ENCODE measurements at places on chromosomes 4 and X.

DNA sequence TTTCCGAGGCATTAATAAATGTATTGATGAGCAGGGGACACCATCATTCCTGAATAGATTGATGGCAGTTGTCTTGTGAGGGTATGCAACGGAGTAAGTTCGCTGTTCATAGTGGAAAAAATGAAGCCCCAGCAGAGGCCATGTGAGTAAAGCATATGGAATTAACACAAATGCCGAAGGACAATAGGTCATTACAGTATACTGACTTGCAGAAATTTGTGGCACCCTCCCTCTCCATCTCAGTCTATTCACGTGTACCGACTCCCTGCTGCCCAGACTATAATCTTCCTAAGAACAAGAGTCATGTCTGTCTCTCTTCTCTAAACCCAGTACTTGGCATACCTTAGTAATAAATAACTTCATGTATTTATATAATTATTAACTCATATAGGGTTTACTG is 47.1 kb upstream of the PCDH10 start:
- no peak for DNase-seq

GRCh38 chr4:188005561-188005960 is 10.0 kb downstream of the ZFP42 start:
- no peak for DNase-seq

DNA sequence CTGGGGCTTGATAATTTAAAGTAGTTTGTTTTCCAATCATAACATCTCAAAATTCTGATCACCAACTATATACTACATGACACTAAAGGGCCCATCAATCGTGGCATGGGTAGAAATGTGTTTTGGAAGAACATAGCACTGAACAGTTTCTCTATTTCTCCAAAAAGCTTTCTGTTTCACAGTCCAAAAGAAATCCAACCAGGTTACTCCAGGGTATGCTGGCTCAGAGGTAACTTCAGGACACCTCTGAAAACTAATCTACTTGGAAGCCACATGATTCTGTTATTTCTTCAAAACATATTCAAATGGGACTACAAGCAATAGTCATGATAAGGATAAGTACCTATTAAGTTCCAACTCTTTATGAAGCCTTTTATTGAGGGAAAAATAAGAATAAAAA is 8.3 kb downstream of the PHKA1 start:
- DNase-seq: no peak

GRCh38 chr4:165364452-165365080 is 14.2 kb upstream of the CPE start:
- DNase-seq: peak; percentile 65

- no peak for DNase-seq
These were observed 639.6 kb downstream of the ARAP2 start for GRCh38 chr4:35604724-35605123.

- DNase-seq: peak; percentile 13
These were observed 25.0 kb upstream of the SHROOM4 start for GRCh38 chrX:50838820-50839600.

GRCh38 chr4:136900696-136901095 is 631.6 kb downstream of the PCDH18 start:
- peak; percentile 34 for DNase-seq

DNA sequence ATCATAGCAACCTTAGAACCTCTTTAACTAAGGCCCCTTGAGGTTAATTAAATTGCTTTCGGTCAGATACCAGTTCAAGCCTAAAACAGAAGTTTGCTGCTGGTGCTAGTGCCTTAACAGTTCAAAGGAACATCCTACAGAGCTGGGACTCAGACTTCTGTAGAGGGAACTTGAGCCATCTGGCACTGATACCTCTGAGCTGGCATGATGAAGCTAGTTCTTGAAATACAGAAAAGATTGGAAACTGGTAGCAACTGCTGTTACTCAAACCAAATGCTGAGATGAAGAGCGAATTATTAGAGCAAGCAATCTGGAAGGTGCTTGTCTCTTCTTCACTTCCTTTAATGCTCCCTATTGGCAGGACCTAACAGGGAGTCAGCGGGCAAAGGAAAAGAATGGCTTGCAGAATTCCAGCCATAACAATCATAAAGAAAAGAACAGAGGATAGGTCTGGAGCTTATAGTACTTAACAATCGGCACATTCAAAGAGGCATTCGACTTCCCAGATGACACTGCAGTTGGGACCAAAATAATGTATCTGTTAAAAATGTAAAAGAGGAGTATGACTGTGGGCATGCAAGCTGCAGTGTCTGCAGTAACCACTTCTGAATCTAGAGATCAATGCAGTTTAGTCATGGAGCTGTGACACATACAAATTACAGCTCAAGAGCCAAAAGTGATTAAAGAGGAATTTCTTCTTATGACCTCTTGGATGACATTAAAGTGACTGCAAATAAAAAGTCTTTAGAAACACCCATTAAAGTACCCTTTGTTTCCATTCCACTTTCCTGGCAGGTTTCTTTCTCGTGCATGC is 298.9 kb downstream of the PDGFC start:
- DNase-seq: peak; percentile 37

GRCh38 chrX:151852294-151852693 is 60.4 kb upstream of the MAGEA4 start:
- no peak for DNase-seq

DNA sequence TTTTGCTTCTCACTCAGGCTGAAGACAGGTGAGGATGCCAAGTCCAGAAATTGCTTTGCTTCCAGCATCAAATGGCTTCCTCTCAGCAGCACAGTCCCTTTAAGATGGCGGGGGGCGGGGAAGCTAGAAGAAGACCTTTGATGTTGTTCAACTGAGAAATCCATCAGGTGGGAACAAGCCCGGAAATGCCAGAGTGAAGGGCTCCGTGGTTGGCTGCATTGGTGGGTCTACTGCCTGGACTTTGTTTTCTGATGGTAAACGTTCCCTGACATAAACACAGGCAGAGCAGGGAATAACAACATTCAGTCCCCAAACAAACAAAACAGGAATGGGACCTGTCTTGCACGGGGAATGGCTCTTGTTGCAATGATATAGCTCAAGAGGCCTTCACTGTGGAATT is 37.3 kb downstream of the APLN start:
- no peak for DNase-seq

DNA sequence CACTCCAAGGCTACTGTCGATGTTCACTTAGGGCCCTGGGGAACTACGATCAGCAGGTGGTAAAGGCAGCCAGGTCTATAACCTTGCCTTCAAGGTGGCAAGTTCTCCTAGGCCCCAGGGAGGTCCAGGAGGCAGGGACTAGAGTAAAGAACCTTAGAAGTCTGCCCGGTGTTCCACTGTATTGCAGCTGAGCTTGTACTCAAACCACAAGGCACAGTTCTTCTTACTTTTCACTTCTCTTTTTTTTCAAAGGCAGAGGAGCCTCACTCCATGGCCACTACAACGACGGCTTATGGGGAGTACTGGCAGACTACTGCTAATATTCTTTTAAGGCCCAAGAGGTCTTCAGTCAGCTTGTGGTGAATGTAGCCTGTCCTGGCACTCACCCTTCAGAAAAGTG is 78.8 kb upstream of the GPR174 start:
- DNase-seq: no peak

- DNase-seq: no peak
These were observed 687 bp downstream of the CDK16 start for GRCh38 chrX:47218920-47219815.

- DNase-seq: no peak
These were observed 130.8 kb upstream of the NPY2R start for GRCh38 chr4:155077452-155078229.

DNA sequence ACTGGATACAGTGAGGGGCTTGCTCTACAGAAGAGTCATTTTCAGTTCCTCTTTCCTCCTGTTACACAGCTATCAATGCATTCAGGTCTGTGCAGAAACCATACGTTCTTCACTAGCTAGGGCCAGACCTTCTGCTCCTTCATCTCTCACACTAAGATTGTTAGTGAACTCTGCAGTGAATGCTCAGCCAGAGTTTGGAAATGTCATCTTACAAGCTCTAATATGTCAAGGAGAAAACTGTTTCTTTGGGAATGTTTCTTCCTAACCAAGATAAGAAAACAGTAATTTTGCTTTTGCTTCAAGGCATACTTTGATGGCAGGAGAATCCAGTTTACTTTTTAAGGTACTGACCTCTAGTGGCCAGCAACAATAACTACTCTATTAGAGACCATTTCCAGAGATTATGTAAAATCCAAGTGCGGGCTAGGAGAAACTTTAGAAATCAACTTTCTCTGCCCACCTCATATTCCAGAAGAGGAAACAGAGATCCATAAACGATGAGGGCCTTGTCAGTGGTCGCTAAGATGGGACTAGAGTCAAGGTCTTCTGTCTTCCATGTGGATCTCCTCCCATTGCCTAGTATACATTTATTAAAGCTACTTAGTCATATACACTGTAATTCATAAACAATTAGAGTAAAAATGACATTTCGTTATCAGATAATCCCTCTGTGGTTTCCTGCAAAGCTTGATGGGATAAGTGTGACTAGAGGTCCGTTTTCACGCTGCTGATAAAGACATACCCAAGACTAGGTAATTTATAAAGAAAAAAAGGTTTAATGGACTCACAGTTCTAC is 12.1 kb upstream of the CC2D2A start:
- DNase-seq: peak; percentile 71

All from fibroblast of mammary gland (primary cell).